ENCODE measurements at places on chromosomes 11 and 22.

GRCh38 chr11:118916842-118917388 is 8.8 kb downstream of the BCL9L start:
- peak; percentile 70 for DNase-seq

GRCh38 chr22:47448231-47449223 is 686.1 kb downstream of the TBC1D22A start:
- no peak for DNase-seq

DNA sequence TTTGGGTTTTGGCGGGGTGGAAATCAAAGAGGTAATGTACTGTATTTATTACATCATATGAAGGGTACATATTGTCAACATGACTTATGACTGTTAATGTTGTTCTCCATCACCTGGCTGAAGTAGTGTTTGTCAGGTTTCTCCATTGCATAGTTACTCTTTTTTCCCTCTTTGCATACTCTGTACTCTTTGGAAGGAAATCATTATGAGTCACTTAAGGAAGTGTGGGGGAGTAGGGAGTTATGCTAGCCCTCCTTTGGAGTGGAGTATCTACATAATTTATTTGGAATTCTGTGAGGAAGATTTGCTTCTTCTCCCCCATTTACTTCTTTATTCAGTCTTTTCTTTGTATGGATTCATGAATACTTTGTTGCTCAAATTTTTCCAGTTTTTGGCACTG is 3.6 kb upstream of the PGR start:
- DNase-seq: no peak

DNA sequence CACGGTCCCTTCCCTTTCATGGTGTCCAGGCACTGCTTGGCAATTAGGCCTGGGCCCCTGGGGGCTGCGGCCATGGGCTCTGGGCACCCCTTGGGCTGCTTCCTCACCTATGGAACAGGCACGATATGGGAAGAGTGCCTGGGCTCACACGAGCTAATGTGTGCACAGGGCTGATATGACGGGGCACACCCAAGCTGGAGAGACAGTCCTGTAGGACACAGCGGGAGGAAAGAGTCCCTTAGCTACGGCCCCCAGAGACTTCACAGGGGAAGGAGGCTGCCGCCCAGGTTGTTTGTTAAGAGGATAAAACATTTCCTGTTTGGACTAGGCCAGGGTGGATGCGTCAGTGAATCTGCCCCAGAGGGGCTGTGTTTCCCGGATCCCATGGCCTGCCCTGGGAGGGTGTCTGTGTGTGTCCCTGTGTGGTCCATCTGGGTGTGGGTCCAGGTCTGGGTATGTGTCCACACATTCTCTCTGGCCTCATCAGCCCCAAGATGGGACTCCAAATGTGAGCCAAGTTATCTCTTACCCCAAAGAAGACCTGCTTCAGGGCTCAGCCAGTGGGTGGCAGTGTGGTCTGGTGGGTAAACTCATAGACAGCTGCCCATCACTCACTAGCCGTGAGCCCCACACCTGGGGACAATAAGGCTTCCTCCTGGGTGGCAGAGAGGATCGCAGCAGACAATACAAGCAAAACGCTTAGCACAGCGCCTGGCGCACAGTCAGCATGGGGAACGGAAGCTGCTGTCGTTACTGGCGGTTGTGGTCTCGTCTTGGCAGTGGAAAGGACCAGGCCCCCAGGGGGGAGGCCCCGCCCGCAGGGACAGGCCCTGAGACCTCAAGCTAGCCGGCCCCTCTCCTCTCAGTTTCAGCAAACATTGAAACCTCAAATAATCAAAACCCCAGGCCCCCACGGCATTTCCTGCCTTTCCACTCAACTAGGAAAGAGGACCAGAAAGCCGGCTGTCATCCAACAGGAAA is 3.2 kb upstream of the EMID1 start:
- DNase-seq: no peak

GRCh38 chr22:41285441-41285819 is 557 bp downstream of the RANGAP1 start:
- peak; percentile 78 for DNase-seq

GRCh38 chr22:31556627-31557203 is 60.4 kb downstream of the SFI1 start:
- no peak for DNase-seq

GRCh38 chr11:132125988-132126871 is 755.8 kb downstream of the NTM start:
- DNase-seq: no peak

- DNase-seq: no peak
Observed at GRCh38 chr11:129825380-129825779, 9.7 kb downstream of the TMEM45B start.

DNA sequence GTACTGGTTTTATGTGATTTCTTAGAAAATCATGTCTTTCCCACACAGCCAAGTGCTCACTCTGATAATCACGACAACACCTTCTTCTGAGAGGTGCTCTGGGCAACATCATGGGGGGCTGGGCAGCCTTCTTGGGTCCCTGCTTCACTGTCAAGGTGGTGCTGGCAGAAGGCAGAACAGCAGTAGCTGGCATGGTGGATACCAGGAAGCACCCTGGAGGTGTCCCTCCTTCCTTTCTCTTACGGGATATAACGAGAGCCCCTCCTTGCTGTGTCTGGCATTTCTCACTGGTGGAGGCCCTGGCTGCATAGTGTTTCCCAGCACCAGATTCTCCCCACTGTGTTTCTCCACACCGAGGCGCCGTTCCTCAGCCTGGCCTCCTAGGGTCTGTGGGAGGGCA is 60.9 kb downstream of the SCN3B start:
- no peak for DNase-seq

GRCh38 chr11:118010738-118011461 is 24.7 kb downstream of the IL10RA start:
- DNase-seq: peak; percentile 87

- no peak for DNase-seq
Observed at GRCh38 chr11:70036971-70037882, 40.9 kb upstream of the ANO1 start.

DNA sequence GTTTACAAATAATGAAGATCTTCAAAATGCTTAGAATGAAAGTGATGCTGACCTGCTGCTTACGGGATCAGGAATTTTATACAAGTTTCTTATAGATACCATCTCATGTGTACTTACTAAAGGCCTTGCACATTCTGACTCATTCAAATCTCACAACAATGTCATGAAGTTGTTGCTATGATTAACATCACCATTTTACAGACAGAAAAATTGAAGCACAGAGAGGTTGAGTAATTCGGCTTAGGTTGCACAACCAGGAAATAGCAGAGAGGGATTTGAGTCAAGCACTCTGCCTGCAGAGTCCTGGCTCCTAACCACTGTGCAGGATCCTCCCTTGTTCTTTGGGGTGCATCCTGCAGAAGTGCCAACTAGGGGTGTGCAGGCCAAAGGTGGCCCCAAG is 471.9 kb downstream of the MIAT start:
- DNase-seq: no peak

DNA sequence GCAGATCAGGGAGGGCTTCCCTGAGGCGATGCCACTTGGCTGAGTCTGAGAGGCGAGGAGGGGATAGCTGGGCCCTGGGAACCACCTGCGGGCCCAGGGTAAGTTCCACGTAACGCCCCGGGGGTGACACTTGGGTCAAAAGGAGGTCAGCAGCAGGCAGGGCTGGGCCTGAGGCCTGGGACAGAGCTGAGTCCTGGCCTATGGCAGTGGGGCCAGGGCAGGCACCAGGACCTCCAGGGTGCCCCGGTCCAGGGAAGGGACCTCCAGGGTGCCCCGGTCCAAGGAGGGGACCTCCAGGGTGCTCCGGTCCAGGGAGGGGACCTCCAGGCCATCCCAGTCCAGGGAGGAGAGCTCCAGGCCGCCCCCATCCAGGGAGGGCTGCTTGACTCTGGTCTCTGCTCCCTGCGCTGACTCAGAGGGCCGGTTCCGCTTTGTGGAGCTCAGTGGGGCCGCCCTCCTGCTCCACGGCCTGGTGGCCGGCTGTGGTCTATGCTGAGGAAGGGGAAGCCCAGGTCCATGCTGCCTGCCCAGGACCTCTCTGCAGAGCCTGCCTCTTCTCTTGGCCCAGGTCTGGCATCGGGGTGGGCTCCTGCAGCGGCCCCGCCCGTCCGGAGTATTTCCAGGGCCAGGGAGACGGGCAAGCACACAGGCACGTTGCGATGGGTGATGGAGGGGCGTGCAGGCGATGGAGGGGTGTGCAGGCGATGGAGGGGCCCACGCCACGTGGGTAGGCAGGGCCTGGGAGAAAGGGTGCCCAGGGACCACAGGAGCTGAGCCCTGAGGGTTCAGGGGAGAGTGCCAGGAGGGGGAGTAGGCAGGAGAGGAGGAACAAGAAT is 19.5 kb upstream of the WNT7B start:
- DNase-seq: peak; percentile 89

DNA sequence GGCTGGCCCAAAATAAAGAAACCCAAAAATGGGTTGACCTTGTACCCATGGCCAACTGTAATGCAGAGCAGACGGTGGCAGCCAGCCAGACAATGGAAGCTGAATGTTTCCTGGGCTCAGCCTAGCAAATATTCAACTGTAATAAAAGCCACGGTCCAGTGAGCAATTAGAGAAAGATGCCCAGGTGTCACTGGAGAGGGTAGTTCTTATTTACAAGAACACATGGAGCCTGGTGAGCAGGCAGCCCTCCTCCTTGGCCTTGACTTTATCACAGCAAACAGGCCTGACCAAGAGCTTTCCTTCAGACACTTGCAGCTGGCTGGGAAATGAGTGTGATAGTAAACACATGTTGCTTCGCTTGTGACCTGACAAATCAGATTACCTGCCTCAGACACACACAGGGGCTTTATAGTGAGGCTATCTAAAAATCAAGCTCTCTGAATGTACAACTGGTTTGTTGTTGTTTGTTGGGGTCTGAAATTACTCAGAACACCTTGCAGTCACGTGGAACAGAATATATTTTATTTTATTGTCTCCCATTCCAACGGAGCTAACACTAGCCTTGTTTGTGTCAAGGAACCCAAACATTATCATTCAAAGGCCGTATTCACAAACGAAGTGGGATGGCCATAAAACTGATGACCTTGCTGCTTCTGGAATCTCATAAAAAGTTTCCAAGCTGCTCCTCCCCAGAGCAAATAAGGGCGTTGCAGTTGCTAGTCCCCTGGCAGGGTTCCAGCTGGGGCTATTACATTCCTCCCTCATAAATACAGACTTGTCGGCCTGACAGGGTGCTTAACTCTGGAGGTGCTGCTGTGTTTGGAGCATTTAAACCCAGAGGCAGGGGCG is 161.1 kb downstream of the BBOX1 start:
- DNase-seq: no peak

DNA sequence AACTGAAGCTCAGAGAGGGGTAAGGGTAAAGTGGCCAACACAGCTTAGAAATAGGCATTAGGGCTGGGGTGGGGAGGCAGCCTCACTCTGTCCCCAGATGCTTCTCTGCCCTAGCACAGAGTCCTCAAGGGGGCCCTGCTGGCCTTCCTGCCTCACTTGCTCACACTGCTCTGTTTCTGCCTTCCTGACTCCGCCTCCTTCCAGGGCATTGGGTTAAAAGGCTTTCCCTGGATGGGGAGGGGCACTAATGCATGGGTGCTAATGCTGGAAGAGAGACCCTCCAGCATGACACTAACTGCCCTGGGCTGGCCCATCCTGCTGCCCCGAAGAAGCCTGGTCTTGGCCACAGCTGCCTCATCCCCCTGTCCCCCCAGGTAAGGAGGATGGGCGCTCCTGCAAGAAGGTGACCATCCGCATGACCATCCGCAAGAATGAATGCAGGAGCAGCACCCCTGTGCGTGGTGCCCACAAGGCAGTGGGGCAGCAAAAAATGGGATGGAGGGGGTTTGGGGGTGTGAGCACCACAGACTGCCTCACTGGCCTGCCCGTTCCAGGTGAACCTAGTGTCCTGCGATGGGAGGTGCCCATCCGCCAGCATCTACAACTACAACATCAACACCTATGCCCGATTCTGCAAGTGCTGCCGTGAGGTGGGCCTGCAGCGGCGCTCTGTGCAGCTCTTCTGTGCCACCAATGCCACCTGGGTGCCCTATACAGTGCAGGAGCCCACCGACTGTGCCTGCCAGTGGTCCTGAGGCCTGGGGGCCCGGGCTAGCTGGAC is 74.0 kb upstream of the MYOD1 start:
- no peak for DNase-seq

DNA sequence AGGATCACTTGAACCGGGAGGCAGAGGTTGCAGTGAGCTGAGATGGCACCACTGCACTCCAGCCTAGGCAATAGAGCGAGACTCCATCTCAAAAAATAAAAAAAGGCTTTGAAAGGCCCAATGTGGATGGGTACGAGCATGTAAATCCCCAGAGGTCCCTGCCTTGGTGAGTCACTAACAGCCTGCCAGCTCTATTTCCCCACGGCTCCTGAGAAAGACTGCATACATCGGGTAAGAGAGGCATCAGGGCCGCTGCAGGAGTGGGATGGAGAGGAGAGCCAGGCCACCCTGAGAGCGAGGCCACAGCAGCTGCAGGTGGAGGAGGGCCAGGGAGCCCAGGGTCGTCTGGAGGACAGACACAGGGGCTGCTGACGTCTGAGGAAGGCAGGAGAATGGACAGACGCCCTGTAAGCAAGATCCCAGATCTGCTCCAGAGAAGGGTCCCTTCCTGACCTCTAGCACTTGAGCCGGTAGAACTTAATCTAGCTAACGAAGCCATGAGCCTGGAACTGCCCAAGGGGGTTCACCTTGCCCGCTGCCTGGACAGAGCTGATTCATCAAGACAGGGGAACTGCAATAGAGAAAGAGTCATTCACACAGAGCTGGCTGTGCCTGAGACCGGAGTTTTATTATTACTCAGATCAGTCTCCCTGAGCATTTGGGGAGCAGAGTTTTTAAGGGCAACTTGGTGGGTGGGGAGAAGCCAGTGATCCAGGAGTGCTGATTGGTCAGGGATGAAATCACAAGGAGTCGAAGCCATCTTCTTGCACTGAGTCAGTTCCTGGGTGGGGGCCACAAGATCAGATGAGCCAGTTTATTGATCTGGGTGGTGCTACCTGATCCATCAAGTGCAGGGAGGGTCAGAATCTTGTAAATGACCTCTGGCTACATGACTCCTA is 5.1 kb upstream of the KRTAP5-9 start:
- no peak for DNase-seq

DNA sequence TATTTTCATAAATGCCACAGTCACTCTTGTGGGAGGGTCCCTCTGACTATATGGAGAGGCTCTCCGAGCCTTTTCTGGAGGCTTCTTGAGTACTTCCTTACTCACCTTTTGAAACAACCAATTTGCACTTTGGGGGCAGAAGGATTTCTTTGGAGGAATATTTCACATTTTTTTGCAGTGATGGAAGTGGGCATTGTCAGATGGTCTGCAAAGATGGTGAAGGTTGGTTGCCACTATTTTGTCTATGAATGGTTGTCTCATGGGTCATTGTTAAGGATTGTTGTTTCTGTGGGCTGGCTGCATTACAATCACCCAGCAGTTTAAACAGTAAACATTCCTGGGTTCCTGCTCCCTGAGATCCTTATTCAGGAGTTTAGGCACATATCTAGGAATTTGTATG is 388.2 kb downstream of the TMEM135 start:
- DNase-seq: no peak

GRCh38 chr11:81218440-81218839 is 1515.2 kb downstream of the FAM181B start:
- DNase-seq: no peak

GRCh38 chr22:18070556-18071306 is 7.1 kb upstream of the PEX26 start:
- no peak for DNase-seq

DNA sequence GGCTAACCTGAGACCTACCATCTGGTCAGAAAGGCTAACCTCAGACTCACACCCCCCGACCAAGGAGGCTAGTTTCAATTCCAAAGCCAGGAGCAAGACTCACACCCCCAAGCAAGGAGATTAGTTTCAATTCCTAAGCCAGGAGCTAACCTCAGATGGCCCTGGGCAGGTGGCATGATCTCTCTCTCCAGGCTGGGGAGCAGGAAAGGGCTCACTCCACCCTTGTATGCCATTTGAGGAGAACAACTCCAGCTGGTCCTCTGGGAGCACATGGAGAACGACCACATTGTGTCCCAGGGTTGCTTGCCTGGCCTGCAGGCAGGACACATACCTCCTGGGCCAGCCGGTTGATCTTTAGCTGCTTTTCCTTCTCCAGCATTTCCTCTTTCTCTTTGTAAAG is 32.6 kb downstream of the USH1C start:
- DNase-seq: no peak
